ENCODE measurements at places on chromosomes 3 and 15. TPM values are rescaled to one million over a fixed set of nuclear protein-coding genes. Genes with fewer than 3 reads are reported as not detected.

DNA sequence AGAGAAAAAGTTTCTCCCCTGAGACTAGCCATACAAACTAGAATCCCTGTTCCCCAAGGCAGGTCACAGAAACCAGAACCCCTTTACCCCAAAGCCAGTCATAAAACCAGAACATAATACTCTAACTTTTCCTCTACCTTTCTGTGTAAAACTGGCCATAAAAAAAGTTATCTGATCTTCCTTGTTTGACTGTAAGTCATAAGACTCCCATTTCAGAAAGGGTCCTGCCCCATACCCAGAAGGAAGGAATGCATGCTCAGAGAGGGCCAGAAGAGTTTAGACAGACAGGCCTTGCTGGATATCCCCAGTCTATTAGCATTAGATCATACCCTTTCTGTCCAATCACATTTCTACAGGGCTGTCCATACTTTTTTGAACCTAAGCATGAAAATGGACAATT, 27.2 kb downstream of the SCN11A start:
- no peaks in the 10 kb centered on the region for H3K36me3 ChIP-seq
- no peak overlapping the region for H3K4me3 ChIP-seq
- no peak overlapping the region for H3K27ac ChIP-seq
- DNase-seq = no peak
- no peaks in the 10 kb centered on the region for H3K27me3 ChIP-seq

- H3K4me1 ChIP-seq = no peaks in the 10 kb centered on the region
- peaks cover 4% of the 10 kb centered on the region for H3K36me3 ChIP-seq
- DNase-seq = no peak
- no peak overlapping the region for H3K27ac ChIP-seq
These were observed 67.7 kb downstream of the INO80 start for GRCh38 chr15:41048397-41048796.

GRCh38 chr3:131712662-131713061, 209.9 kb upstream of the MRPL3 start:
- H3K27ac ChIP-seq = no peak overlapping the region
- no peak for DNase-seq
- no peaks in the 10 kb centered on the region for H3K27me3 ChIP-seq
- no peaks in the 10 kb centered on the region for H3K4me1 ChIP-seq
- H3K36me3 ChIP-seq = no peaks in the 10 kb centered on the region
- no peak overlapping the region for H3K4me3 ChIP-seq

GRCh38 chr15:91849749-91850161, 3.8 kb upstream of the SLCO3A1 start:
- DNase-seq = no peak
- no peaks in the 10 kb centered on the region for H3K27me3 ChIP-seq
- peaks cover 22% of the 10 kb centered on the region for H3K4me1 ChIP-seq
- no peaks in the 10 kb centered on the region for H3K36me3 ChIP-seq

- DNase-seq = no peak
- no peaks in the 10 kb centered on the region for H3K27me3 ChIP-seq
- no peaks in the 10 kb centered on the region for H3K36me3 ChIP-seq
- no peak overlapping the region for H3K27ac ChIP-seq
These were observed 53.5 kb downstream of the IQCH start for GRCh38 chr15:67307889-67308597.

- H3K4me1 ChIP-seq = no peaks in the 10 kb centered on the region
- no peaks in the 10 kb centered on the region for H3K27me3 ChIP-seq
- H3K4me3 ChIP-seq = no peak overlapping the region
- no peaks in the 10 kb centered on the region for H3K36me3 ChIP-seq
- H3K27ac ChIP-seq = no peak overlapping the region
These were observed 322.6 kb downstream of the MEX3B start for GRCh38 chr15:81723113-81723651.

- no peaks in the 10 kb centered on the region for H3K36me3 ChIP-seq
- H3K4me3 ChIP-seq = no peak overlapping the region
- no peaks in the 10 kb centered on the region for H3K4me1 ChIP-seq
- H3K27ac ChIP-seq = no peak overlapping the region
These were observed 89.0 kb upstream of the FNDC3B start for GRCh38 chr3:171950373-171950772.

- no peak for DNase-seq
- H3K27me3 ChIP-seq = no peaks in the 10 kb centered on the region
- H3K4me1 ChIP-seq = no peaks in the 10 kb centered on the region
- H3K36me3 ChIP-seq = no peaks in the 10 kb centered on the region
- H3K27ac ChIP-seq = no peak overlapping the region
These were observed 13.5 kb upstream of the TTBK2 start for GRCh38 chr15:42933886-42934667.

DNA sequence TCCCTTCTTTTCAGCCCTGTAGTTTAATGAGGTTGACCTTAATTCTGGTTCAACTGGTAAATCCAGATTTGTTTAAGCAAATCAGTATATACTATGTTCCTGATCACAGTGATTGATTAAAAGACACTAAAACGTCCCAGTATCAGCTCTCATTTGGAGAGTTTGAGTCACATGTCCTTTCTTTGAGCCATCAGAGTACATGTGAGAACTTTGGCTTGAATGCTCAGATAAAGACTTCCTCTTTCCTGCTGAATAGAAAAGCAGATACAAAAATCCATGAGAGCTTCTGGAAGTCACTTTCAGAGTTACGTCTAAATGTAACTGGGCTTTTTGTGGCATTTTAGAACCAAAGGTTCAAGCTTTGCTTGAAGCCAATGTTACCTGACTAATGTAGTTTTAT, 341.8 kb upstream of the SATB1 start:
- no peaks in the 10 kb centered on the region for H3K4me1 ChIP-seq
- H3K4me3 ChIP-seq = no peak overlapping the region
- no peak for DNase-seq
- H3K27ac ChIP-seq = no peak overlapping the region
- H3K36me3 ChIP-seq = no peaks in the 10 kb centered on the region

DNA sequence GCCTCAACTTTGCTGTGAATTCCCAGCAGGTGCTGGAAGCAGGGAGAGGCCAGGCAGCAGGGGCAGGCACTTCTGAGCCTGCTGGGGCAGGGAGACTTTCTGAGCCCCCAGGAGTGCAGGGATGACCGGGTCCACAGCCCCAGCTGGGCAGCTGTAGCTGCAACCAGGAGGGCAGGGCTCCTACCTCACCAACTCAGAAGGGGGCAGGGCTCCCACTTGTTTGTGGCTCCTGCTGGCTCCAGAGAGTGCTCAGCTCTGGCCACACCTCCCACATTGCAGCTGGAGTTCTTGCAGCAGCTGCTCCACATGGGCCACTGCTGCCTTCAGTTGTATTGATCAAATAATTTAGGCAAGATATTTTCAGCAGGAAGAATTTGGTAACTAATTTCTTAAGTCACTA, 812.3 kb downstream of the NSUN3 start:
- no peak overlapping the region for H3K27ac ChIP-seq
- no peaks in the 10 kb centered on the region for H3K27me3 ChIP-seq
- H3K4me3 ChIP-seq = no peak overlapping the region

DNA sequence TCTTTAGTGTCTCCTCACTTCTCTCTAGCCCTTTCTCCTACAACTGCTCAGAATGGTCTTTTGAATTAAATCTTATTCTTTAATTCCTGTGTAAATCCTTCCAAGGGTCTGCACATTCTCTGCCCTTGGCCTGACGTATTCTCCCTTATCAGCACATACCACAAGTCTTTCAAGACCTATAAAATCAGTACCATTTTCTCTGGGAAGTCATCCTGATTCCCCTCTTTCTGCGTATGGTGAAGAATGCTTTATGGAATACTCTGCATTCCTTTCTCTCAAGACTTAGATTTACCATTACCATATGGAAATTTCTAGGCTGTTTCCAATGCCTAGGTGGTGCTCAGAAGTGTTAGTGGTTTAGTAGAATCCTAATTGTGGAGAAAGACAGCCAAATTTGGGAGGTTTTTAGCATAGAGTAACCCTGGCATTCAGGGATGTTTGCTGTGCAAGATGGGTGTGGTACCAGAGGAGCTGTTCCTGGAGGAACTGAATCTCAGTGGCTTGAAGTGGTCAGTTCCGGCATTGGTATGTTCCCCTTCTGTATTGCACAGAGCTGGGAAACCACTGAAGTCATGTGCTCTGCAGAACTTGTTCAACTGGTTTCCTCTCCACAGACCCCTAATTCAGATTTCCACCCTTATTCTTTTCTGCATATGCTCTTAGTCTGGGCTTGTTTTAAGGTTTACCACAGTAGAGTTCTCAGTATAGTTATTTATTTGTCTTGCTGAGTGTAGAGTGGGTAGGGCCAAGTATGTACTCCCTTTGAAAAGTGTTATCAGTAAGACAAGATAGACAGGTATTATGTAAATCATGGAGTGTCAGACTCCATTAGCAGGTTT, 24.5 kb downstream of the IQGAP1 start:
- peaks cover 42% of the 10 kb centered on the region for H3K4me1 ChIP-seq
- H3K27ac ChIP-seq = peak overlapping the region; percentile 81
- H3K36me3 ChIP-seq = no peaks in the 10 kb centered on the region
- no peaks in the 10 kb centered on the region for H3K27me3 ChIP-seq

DNA sequence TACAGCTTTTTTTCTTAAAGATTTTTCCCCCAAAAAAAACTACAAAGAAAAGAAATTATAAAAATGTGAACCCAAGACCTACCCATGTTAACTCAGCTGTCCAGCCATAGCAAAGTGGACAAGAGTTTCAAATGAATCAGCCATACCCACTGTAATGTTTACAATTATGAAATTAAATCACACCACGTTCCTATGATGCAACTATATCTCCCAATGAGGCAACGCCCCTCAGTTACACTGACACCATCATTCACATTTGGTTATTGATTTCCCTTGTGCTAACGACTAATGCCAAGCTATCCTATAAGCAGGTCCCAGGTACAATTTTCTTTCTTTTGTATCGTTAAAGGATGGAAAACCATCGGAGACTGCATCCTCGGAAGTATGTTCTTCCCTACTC, 115.1 kb upstream of the ICE2 start:
- H3K4me1 ChIP-seq = peaks cover 2% of the 10 kb centered on the region
- H3K27ac ChIP-seq = no peak overlapping the region
- peaks cover 51% of the 10 kb centered on the region for H3K27me3 ChIP-seq
- H3K4me3 ChIP-seq = no peak overlapping the region
- no peak for DNase-seq
- no peaks in the 10 kb centered on the region for H3K36me3 ChIP-seq

- no peaks in the 10 kb centered on the region for H3K27me3 ChIP-seq
- no peaks in the 10 kb centered on the region for H3K36me3 ChIP-seq
- H3K27ac ChIP-seq = no peak overlapping the region
- no peaks in the 10 kb centered on the region for H3K4me1 ChIP-seq
These were observed 104.6 kb upstream of the NEO1 start for GRCh38 chr15:72947709-72948108.

DNA sequence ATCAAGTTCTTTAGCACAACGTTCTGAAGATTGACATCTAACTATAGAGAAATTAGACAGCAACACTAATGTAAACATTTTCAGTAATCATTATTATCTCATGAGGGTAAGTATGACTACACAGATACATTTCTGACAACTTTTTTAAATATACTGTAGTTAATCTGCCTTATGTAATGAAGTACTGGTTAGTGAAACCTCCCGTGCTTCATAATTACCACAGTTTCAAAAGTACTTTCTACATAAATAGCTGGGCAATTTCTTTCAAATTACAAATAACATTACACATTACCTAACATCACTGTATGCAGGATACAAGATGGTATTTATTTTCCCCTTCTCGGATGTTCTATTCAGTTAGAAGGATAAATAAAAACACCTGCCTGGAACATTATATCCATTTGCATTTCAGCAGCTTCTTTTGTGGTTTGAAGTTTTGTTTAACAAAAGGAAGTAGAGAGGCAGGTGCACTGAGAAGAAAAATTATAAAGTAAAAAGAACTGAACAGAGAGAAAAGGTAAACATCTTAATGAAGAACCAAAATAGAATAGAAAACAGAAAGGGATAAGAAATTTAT, 1241.5 kb upstream of the GBE1 start:
- no peak overlapping the region for H3K4me3 ChIP-seq
- no peaks in the 10 kb centered on the region for H3K4me1 ChIP-seq
- H3K27me3 ChIP-seq = no peaks in the 10 kb centered on the region
- no peak for DNase-seq

- no peak for DNase-seq
- no peaks in the 10 kb centered on the region for H3K36me3 ChIP-seq
- no peaks in the 10 kb centered on the region for H3K27me3 ChIP-seq
These were observed 30.6 kb downstream of the LDHAL6B start for GRCh38 chr15:59237119-59237855.

- no peaks in the 10 kb centered on the region for H3K27me3 ChIP-seq
- no peak overlapping the region for H3K4me3 ChIP-seq
- H3K27ac ChIP-seq = no peak overlapping the region
- DNase-seq = no peak
These were observed 32.7 kb upstream of the DLG1 start for GRCh38 chr3:197331131-197331530.

- H3K27ac ChIP-seq = no peak overlapping the region
- no peaks in the 10 kb centered on the region for H3K36me3 ChIP-seq
- no peaks in the 10 kb centered on the region for H3K4me1 ChIP-seq
- DNase-seq = no peak
These were observed 36.8 kb downstream of the TMEM108 start for GRCh38 chr3:133074977-133075376.

GRCh38 chr3:127135241-127136023, 57.5 kb upstream of the PRR23E start:
- H3K4me1 ChIP-seq = peaks cover 9% of the 10 kb centered on the region
- peaks cover 11% of the 10 kb centered on the region for H3K27me3 ChIP-seq
- no peak overlapping the region for H3K27ac ChIP-seq
- no peak for DNase-seq
- no peak overlapping the region for H3K4me3 ChIP-seq
- H3K36me3 ChIP-seq = no peaks in the 10 kb centered on the region

DNA sequence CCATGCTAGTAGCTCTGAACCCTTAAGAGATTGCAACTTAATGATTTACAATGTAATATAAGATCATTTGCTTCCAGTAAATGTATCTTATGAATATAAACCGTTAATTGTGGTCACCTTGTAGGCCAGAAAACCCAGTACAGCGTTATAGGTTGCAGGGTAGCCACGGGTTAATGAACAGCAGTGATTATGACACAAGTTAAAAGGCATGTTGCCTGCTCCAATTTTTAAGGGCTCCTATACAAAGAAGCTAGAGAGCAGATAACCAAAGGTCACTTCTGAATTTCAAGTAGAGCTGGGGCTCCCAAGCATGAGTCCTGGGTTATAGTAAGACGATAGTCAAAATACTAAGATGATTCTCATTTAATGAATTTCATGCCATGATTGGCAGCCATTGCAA, 13.5 kb downstream of the GUCA1C start:
- H3K4me1 ChIP-seq = no peaks in the 10 kb centered on the region
- DNase-seq = no peak
- H3K36me3 ChIP-seq = no peaks in the 10 kb centered on the region
- no peak overlapping the region for H3K4me3 ChIP-seq
- H3K27ac ChIP-seq = no peak overlapping the region

Gene BCL2A1
- 0.62 TPM for polyA plus RNA-seq

Gene PLA2G4D
- 0.14 TPM for polyA plus RNA-seq

Gene CPN2
- not detected for polyA plus RNA-seq

Gene SERINC4
- polyA plus RNA-seq = not detected

Gene LRTM1
- polyA plus RNA-seq = not detected

Gene ARGFX
- 0.17 TPM for polyA plus RNA-seq

Gene LRRC34
- 14.5 TPM for polyA plus RNA-seq

Gene KLHDC8B
- polyA plus RNA-seq = 46.6 TPM

Gene WDR93
- polyA plus RNA-seq = 1.5 TPM

Data from left lung (tissue), 14 donors.